ENCODE measurements at places on chromosomes 2 and 18. TPM values are rescaled to one million over a fixed set of nuclear protein-coding genes. Genes with fewer than 3 reads are reported as not detected.

DNA sequence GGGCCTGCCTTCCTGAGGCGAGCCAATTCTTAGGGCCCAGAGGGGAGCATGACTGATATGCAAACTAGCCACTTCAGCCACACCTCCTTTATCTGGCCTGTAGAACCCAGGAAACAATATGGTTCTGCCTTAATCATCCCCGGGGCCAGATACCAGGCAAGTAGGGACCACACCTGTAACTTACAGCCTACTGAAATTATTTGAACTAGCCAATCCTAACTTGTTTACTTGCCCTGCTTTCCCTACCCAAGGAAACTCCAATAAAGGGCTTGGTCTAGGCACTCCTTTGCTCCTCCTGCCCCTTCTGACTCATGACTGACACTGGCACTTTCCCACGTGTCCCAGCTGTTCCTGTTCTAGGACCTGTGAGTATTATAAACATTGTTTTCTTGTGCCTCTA, 57.6 kb downstream of the MYOM1 start:
- no peak for DNase-seq

Gene VWC2L
- not detected for polyA plus RNA-seq

Gene RAX
- polyA plus RNA-seq = not detected

GRCh38 chr2:209062210-209062609, 361.6 kb upstream of the MAP2 start:
- no peak for DNase-seq

GRCh38 chr2:28129955-28130695, 239.6 kb downstream of the BABAM2 start:
- no peak for DNase-seq

- no peak for DNase-seq
Measured at GRCh38 chr2:227378371-227378782, 729 bp downstream of the TM4SF20 start.

Gene TMEM169
- polyA plus RNA-seq = 0.65 TPM

- DNase-seq = no peak
Measured at GRCh38 chr2:184646593-184646992, 48.3 kb downstream of the ZNF804A start.

DNA sequence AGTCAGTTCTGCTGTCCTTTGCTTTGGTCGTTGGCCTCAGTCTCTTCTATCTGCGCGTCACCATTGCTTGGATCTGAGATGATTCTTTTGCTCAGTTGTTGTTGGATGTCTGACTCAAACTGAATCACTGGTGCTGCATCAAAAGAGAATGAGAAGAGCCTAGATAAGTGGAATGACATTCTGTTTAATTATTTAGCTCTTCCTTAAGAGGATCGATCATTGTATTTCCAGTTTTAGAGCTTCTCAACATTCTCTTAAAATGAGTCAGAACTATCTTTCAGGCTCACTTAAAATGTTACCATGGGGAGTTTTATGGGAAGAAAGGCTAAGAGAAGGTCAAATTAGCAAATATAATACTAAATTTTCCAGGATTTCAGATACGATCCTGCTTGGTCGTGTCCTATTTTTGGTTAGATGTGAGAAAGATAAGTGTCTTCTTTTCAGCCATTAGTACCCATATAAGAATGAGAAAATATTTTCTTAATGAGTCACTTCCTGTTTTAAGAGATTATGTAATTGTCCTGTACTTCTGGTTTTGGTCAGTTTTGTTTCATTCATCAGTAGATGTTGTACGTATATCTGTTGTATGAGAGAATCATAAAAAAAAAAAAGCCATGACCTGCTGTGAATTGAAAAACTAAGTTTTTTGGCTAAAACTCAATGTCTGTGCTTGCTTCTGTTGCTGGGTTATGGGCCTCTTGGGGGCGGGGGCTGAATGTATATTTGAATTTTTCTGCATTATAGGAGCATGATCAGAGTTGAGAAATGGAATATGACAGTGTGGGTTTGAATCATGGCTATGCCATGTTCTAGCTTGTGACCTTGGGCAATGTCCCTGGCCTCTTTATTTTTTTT, 31.6 kb upstream of the CASP10 start:
- no peak for DNase-seq

- no peak for DNase-seq
Measured at GRCh38 chr2:150133623-150134022, 353.8 kb downstream of the RND3 start.

- DNase-seq = no peak
Measured at GRCh38 chr2:71829008-71829407, 318.7 kb downstream of the CYP26B1 start.

DNA sequence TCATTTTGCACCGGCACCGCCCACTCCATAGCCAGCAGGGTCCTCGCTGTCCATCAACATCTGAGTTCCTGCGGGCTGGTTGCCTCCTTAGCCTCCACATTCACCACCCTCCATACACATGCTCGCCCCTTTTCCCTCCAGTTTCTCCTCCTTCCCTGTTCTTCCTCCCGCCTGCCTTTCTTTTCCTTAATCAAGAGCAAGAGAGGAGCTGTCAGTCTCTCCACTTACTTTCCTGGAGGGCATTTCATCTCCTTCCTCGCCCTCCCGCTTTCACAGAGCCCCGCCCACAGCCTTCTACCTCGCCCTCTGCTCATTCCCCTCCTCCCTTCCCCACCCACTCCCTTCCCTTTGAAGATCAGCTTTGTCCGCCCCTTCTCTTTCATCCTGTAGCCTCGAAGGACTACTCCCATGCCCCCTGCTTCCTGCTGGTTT, 13.8 kb upstream of the ZBTB7C start:
- DNase-seq = no peak

Gene RNF138
- polyA plus RNA-seq = 23.5 TPM

Gene PPP1R7
- 83.2 TPM for polyA plus RNA-seq

Gene CHRNA1
- not detected for polyA plus RNA-seq

- peak; percentile 2 for DNase-seq
Measured at GRCh38 chr2:150911766-150912280, 349.8 kb downstream of the RBM43 start.

DNA sequence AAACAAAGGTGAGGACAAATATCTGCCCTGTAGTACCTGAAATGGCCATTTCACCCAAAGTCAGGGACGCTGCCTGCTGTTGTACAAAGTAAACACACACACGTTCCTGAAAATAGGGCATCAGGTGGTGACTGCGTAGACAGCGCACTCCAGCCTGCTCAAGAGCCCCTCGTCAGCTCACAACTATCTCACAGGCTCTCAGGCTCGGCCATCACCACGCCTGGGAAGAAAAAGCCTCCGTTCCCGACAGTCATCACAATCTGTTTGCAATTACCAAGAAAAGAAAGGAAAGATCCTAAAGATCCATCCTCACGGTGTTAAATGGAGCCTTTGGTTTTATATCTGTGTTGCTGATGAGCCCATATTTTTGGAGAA, 230.2 kb downstream of the ZNF516 start:
- no peak for DNase-seq

GRCh38 chr2:36455788-36456187, 100.2 kb downstream of the CRIM1 start:
- no peak for DNase-seq

GRCh38 chr2:65511306-65511705, 78.9 kb upstream of the SPRED2 start:
- DNase-seq = no peak
